Frontal cortex (tissue), 4 donors: ENCODE measurements at places on chromosomes 1 and 21.

- peak; percentile 11 for DNase-seq
Observed at GRCh38 chr1:171742577-171742922, 685 bp upstream of the VAMP4 start.

GRCh38 chr1:217274927-217275654 is 355.8 kb downstream of the GPATCH2 start:
- DNase-seq: no peak

GRCh38 chr21:32520875-32521735 is 64.2 kb downstream of the TCP10L start:
- DNase-seq: peak; percentile 54

GRCh38 chr1:170027760-170028159 is 46.7 kb downstream of the KIFAP3 start:
- DNase-seq: no peak

DNA sequence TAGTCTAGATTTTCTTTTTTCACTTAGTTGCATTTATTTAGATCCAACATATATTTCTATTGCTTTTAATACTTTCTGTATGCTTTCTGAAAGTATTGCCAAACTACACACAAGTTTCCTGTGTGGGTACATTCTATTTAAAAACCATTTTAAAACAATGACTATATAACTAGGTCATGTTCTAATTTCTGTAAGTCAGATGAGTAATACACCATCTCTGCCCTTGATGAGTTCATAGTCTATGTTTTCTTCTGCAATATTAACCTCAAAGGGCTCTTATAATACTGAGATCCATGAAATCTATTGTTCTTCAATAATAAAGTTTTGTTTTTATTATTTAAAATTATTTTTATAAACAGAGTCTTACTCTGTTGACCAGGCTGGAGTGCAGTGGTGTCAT is 68.3 kb downstream of the RNASEL start:
- DNase-seq: no peak

- no peak for DNase-seq
Observed at GRCh38 chr1:77065693-77066342, 153.4 kb downstream of the PIGK start.

DNA sequence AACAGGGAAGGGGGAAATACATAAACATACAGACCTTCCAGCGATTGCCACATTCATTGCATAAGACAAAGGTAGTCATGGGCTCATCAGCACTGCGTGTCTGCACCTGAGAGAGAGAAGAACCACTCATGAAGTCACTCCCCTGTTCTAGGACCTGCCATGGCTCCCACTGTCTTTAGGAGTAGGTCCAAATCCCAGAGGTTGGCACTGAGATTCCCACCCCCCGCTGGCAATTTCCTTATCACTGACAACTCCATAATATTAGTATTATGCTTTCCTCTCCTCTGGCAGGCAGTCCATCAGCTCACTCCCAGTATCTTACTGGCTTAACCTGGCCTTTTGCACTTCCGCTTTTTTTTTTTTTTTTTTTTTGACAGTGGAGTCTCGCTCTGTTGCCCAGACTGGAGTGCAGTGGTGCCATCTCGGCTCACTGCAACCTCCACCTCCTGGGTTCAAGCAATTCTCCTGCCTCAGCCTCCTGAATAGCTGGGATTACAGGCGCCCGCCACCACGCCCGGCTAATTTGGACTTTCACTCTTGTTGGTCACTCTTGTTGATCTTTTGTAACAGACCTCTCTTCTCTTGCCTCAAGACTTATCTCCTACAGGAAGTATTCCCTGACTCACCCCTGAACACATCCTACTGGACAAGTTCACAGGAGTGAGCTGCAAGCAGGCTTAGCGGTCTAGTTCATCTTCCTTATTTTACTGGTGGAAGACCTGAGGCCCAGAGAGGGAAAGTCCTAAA is 14.8 kb upstream of the ZNF436 start:
- DNase-seq: no peak

- DNase-seq: no peak
Observed at GRCh38 chr21:42646836-42647235, 6.6 kb upstream of the PDE9A start.

GRCh38 chr1:167104256-167104633 is 10.4 kb downstream of the STYXL2 start:
- no peak for DNase-seq

DNA sequence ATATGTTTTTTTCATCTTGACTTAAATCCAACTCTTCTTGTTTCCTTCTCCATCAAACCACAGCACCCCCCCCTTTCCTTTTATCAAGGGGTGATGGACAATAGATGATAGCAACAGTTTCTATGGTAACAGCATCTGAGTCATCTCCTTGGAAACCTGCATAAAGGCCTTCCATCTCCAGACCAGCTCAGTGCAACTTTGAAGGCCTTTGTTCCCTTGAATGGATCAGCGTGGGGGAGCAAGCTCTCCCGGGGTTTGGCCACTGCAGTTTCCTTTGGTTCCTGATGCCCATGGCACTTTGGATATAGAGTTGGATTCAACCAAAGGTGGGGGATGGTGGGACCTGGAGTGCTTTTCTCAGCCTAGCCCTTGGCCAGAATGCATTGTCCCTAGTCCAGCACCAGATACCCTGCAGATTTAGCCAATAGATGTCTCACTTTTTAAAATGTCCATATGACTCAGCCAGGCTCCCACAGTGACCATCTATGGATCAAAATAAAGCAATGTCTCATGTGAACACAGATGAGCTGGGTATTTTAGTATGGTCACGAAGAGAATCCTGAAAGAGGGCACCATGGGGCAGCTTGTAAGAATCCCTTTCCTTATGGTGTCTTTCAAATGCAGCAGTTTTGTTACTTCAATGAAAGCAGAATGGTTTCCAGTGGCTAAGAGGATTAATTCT is 127.7 kb downstream of the SPATA46 start:
- DNase-seq: peak; percentile 12

DNA sequence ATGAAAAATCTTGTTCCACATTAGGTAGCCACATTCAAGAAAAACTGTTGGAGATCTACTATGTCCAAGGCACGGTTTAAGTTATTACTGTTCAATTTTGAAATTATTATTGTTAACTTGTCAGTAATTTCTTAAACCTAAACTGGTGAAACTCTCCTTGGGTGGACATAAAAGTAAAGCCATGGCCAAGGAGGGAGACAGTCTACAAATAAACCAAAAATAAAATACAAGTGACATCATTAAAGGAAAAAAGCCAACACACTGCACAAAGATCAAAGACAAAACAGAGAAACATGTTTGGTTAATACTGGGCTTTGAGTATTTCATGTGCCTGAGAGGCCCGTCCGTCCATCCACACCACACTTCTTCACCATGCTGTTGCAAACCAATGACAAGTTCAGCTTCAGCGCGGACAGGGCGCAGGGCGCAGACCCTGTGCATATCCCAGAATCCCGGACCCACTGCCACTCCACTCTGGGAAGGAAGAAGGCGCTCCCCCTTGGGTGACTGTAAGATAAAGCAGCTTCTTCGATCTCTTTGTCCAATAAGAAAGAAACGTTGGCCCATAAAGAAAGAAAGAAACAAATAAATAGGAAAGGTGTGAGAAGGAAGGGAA is 918 bp upstream of the RASAL2 start:
- DNase-seq: no peak

DNA sequence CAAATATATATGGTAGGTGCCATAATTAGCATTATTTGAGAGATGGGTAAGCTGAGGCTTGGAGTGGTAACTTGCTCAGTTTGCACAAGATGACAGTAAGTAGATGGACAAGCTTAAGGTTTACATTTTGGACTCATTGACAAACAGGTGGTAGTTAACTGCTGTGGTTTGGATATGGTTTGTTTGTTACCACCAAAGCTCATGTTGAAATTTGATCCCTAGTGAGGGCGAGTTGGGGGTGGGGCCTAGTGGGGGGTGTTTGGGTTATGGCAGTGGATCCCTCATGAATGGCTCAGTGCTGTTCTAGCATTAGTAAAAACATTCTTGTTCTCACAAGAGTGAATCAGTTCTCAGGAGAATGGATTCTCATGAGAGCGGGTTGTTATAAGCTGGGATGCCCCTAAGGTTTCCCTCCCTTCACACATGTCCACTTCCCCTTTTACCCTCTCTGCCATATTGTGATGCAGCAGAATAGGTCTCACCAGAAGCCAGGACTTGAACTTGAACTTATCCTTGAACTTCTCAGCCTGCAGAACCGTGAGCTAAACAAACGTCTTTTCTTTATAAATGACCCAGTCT is 6.6 kb upstream of the PRRX1 start:
- DNase-seq: no peak

DNA sequence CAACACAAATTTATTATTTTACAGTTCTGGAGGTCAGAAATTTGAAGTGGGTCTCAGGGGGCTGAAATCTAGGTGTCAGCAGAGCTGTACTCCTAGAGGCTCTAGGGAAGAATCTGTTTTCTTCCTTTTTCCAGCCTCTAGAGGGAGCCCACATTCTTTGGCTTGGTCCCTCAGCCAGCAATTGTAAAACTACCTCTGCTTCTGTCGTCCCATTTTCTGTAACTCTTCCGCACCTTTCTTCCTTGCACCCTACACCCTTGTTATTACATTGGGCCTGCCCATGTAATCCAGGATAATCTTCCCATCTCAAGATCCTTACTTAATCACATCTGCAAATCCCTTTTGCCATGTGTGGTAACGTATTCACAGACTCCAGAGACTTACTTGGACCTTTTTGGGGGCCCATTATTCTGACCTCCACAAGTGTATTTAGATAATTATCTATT is 24.8 kb upstream of the THEM4 start:
- peak; percentile 42 for DNase-seq

GRCh38 chr1:216207154-216207553 is 216.1 kb downstream of the USH2A start:
- DNase-seq: no peak

DNA sequence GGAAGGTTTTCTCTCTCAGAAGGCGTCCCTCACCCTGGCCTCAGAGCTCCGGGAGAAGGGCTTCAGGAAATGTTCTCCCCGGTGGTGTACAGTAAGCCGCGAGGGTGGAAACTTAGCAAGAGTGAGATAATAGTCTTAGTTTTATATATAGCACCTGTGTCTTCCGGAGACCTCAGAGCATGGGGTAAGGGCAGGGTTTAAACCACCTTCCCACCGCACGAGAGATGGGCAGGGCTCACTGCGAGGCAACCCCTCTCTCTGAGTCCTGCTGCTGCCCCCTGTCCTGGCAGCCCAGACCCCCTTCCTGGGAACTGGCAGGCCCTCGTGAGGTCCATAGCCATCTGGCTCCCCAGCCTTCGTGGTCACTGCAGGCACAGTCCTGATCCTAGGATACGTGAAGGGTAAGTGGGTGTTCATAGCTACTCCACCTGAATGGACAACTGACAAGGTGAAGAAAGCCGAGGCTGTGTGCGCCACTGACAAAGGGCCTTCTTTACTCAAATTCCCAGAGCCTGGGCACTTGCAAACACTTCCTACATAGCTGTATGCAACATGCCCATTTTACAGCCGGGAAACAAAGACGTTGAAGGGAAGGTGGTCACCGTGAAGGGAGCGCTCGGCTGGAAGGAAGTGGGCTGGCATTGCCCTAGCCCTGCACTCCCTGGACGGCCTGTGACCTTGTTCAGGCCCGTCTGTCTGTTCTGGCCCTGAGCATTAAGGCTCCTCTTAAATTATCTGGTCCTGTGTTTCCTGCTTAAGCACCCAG is 26.9 kb downstream of the ITPKB start:
- no peak for DNase-seq

- no peak for DNase-seq
Observed at GRCh38 chr1:168368131-168368530, 87.5 kb downstream of the TBX19 start.
